ENCODE measurements at places on chromosomes 1 and 21.

DNA sequence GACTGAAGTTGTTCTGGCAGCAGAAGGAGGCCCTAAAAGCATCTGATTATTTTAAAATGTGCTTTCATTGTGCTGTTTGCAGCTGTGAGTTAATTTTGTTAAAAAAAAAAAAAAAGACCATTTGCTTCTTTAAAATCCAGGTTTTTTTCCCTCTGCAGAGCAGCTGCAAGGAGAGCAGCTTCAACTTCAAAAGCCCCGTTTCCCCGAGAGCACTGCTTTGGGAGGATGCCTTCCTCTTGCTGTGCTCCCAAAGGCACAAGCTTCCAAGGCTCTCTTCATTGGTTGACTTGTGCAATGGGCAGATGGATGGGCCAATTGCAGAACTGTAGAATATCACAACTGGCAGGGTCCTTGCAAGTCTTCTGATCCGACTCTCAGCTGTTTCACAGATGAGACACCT lies 459.2 kb upstream of the PKN2 start:
- peak; percentile 13 for DNase-seq

DNA sequence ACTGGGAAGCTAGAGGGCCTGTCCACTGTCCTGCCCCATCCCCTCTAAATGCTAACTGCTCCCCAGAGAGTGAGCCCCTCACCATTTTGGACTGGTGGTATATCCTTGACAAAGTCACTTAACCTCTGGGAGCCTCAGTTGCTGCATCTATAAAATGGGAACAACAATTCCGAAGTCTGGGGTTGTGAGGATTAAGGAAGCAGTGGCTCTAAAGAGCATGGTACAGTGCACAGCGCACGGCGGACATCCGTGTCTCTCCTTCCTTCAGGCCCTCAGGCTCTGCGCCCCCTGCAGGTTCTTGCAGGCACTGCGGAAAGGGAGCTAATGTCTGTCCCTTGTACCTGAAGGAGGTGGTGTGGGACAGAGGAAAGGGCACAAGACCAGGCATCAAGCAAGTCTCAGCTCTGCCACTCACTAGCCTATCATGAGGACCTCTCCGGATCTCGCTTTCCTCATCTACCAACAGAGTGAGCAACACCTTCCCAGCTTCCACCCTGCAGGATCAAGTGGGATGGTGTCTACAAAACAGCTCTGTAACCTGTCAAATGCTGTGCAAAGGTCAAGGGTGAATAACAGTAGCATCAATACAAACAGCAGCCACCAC lies 20.1 kb downstream of the ECE1 start:
- DNase-seq: peak; percentile 92

GRCh38 chr1:204127597-204128242 lies 24.1 kb downstream of the ETNK2 start:
- DNase-seq: peak; percentile 76

DNA sequence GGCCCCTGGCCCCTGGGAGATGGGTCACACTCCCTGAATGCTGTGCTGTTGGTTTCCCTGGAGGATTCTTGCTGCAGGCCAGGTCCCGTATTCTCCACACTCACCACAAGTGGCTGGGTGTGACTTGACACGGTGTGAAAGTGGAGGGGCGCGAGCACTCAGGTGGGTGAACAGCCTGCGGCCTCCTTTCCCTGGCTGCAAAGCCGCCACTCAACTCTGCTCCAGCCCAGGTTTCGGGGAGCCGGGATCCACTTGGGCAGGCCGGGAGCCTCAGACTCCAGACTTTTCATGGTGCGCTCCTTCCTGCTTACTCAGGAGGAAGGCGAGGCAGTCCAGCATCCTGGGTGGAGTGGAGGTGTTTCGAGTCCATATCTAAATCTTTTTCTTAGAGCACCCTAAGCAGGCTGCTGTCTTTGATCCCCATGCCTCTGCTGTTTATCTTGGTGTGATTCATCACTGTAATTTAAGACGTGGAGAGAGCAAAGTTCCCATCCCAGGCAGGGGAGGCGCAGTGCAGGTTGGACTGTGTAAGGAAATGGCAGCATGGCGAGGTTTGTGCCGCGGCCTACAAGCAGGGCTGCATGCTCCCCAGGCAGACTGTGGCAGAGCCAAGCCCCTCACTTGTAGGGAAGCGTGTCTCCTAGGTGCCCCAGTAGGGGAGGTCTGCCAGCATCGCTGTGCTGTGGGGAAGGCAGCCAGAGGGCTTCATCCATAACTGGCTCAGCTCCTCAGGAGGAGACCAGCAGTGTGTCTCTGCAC lies 29.6 kb downstream of the VANGL1 start:
- no peak for DNase-seq
